ENCODE measurements at places on chromosomes 5 and 9. TPM values are rescaled to one million over a fixed set of nuclear protein-coding genes. Genes with fewer than 3 reads are reported as not detected.

SARDH gene
- total RNA-seq: not detected

ANKRD18A gene
- 46.0 TPM for total RNA-seq

AHRR gene
- 3.2 TPM for total RNA-seq

SERF1A gene
- total RNA-seq: 0.93 TPM

TEX48 gene
- total RNA-seq: not detected

TXNDC8 gene
- total RNA-seq: not detected

PRLR gene
- total RNA-seq: 0.16 TPM

PRDM9 gene
- total RNA-seq: not detected

MYORG gene
- total RNA-seq: 2.4 TPM

SPATA6L gene
- total RNA-seq: 5.5 TPM

HARS1 gene
- 131 TPM for total RNA-seq

FAM221B gene
- not detected for total RNA-seq

LYRM7 gene
- total RNA-seq: 21.6 TPM

FOXD4L6 gene
- total RNA-seq: 0.69 TPM

GRXCR2 gene
- not detected for total RNA-seq

All from MCF 10A (cell line).